ENCODE measurements at places on chromosomes 4 and X.
A peak's percentile ranks its signal among the peaks of the same experiment; 100 is the strongest.

DNA sequence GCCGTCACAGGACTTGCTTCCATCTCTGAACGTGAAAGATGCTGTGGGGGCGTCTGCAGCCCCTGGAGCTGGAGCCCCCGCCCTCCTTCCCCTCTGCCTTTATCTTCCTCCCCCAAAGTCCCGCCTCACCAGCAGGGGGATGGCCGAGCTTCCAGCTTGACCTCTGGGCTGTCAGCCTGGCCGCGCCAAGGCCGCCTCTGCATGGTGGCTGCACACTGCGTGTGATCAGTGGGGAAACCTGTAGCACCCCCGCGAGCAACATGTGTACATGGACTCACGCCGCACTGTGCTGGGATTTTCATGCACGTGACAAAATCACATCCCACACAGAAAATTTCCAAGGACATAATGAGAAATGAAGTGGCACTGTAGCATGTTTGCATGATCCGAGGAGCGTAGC lies 26.5 kb upstream of the PSAPL1 start:
- DNase-seq, result no peak

DNA sequence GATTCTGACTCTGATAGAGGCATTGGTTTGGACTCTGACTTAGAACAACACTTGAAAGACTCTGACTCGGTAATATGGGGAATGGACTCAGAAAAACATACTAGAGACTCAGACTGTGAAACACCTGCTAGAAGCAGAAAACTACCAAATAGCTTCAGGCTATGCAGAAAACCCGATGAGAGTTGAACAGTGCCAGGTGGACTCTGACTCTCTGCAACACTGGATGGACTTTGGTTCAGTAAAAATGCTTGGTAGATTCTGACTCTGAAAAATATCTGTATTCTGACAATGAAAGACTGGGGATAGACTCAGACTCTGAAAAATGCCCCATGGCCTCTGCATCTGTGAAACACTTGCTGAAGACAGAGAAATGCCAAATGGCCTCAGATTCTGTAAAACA lies 215.1 kb upstream of the HDX start:
- DNase-seq, result no peak

GRCh38 chrX:994780-995179 lies 217.7 kb downstream of the CRLF2 start:
- no peak for DNase-seq

GRCh38 chrX:72142094-72142793 lies 10.5 kb upstream of the RTL5 start:
- DNase-seq, result no peak

GRCh38 chrX:43493756-43494155 lies 162.3 kb upstream of the MAOA start:
- no peak for DNase-seq

GRCh38 chr4:11428899-11429698 lies 405 bp upstream of the HS3ST1 start:
- DNase-seq, result peak; percentile 80

GRCh38 chr4:44438687-44439086 lies 9.9 kb downstream of the KCTD8 start:
- DNase-seq, result no peak

DNA sequence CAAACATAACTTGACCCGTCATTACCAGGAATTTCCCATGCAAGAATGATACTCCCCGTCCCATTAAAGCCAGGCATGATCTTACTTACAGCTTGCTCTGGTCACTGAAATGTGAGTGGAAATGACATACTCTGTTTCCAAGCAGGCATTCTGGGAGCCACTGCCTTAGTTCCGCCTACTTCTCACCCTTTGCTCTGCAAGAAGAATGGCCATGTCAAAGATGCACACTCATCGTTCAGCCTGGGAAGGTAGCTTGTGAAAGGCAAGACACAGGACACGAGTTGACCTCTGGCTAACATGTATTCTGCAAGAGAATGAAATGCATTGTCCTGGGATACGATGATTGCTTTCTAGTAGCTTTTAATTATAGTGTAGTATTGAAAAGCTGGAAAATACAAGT lies 1144.4 kb downstream of the NLGN4X start:
- no peak for DNase-seq

DNA sequence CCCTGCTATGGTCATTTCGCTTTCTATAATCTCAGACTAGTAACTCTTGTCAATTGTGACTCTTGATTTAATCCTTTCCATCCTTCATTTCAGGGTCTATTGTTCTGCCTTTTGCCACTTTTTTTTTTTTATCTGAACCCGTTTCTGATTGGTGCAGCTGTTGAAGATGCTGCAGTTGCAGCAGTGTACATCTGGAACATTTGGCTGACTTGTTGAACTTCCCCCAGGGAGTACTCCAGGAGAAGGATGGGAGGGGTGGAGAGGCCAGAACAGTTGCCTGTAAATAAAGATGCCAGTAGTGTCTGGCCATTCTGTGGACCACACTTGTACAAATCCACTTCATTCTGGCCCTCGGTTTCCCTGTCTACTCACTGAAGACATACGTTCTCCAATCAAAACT lies 1.0 kb upstream of the EDA start:
- DNase-seq, result no peak

GRCh38 chrX:101619364-101619763 lies 1.6 kb upstream of the ARMCX6 start:
- DNase-seq, result no peak

DNA sequence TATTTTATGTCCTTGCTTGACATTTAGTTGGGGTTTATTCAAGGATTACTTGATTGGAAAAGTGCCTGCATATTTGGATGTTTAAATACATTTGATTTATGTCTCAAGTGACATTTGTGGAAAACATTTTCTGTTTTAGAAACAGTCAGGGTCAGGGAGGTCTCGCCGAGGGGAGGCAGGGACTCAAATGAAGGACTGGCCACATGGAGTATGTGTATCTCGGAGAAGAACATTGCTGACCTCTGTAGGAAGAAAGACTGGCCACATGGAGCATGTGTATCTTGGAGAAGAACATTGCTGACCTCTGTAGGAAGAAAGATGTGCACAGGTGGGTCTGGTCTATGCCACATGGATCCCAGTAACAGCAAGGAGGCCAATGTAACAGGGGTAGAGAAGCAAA lies 233.6 kb downstream of the TRIML1 start:
- no peak for DNase-seq
